ENCODE measurements at places on chromosomes 13 and 19.

DNA sequence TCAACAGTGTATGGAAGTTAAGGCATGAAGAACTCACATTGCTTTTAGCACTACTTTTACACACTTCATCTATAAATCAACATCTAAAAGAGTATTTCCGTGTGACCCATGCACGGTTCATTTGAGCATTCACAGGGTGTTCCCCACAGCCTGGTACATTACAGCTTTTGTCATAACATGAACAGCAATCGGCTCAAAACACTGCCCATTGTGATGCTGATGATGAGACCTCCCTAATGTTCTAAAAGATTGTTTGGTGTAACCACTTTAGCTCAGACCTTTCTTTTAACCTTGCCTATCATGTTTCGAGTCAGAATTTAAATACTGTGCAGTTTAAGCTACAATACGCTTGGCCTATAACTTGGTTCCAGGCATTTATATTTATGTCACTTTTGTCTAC lies 4.1 kb upstream of the KLF5 start:
- no peak for DNase-seq

DNA sequence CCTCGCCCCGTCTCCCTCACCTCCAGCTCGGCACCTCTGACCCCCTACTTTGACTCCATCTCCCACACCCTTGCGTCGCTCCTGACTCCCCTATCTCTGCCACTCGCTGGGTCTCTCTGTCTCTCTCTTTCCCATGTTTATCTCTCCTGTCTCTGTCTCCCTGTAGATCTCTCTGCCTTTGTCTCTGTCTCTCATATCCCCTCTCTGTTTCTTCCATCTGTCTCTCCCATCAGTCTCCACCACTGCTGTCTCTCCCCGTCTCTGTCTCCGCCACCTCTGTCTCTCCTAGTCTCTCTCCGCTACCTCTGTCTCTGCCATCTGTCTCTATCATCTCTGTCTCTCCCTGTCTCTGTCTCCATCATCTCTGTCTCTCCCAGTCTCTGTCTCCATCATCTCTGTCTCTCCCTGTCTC lies 12.4 kb upstream of the BBC3 start:
- no peak for DNase-seq

- DNase-seq: no peak
Observed at GRCh38 chr13:51583469-51583874, 790 bp upstream of the WDFY2 start.

GRCh38 chr13:29969286-29969685 lies 118.9 kb upstream of the UBL3 start:
- DNase-seq: no peak

DNA sequence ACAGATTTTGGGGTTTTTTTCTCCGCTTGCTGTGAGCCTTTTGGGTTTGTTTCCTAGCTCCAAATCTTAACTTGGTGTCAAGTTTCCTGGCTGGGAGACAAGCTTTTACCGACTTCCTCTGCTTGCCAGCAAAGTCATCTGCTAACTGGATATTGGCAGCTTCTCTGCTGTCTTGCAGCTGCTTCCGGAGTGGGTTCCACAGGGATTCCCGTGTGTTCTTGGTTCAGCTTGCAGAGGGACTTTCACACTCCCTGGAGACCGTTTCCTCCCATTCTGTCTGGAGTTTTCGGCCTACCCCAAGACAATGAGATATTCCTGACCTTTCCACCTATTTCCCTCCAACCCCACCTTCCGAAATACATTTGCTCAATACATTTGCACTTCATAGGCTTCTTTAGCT lies 2.2 kb upstream of the COLGALT1 start:
- DNase-seq: no peak

DNA sequence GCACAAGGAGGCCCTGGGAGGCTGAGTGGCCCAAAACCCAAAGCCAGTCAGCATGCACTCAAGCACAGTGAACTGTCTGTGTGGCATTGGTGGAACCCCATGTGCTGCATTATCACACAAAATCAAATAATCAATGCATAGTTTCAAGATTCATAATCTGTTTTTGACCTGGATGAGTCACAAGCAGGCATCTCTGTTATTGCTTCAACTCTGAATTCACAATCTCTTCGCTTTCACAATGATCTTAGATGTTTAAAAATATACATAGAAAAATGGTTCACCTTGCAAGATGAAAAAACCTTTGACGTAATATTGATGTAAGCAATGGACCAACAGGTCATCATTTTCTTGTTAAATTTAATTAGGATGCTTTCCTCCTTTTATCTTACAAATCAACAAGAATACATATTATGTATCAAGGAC lies 455.4 kb downstream of the IRS2 start:
- DNase-seq: no peak

DNA sequence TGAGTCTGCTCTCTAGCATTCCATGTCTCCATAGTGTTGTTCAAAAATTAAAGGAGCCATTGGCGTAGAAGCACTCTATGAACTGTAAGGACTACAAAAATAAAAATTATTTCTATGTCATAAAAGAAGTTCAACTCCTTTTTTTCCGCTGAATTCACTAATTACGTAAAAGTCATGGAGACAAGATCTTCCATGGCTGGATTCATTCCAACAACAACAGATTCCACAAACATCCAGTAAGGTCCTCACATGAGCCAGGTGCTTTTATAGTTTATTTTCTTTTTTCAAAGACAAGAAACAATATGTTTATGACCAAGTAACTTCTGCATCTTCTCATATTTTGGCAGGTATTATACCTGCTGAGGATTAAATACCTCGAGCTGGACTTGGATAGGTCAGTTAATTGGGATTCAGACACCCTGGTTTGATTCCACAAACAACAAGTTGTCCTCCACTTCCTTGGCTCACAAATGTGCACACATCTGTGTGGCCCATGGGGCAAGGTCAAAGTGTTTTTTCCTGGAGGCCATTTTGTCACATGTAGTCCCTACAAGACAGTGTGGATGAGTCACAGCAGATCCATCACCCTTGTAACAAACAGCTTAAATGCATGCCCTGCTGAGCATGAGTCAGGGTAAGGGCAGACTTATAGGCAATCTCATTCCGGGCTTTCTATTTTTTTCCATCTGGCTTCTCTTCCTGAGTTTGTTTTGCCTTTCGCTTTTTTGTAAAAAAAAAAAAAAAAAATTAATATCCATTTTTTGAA lies 475.6 kb downstream of the COG6 start:
- no peak for DNase-seq

DNA sequence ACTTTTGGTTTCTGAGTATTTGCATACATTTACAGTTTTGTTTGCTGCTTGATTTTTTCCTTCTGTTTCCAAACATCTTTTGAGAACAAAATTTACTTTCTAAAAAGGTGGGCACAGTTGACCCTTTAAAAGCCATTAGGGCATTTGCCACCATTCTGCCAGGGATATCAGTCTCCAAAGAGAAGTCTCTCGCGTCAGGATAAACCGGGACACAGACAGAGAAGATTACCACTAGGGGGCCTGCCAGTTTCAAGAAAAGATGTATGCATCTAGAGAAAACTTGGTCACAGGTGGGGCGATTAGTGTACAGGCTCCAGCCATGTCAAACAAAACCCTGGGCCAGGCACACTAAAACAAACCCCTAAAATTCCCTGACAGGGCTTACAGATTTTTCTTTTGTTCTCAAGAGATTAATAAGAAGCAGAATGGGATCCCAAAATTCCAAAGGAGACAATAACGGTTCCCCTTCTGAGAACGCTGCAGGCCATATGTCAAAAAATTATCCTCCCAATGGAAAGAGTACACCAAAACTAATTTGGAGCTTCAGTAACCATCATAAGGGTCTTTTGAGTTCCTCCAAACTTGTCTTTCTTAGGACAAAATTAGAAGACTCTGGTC lies 10.7 kb upstream of the PABPC3 start:
- no peak for DNase-seq

DNA sequence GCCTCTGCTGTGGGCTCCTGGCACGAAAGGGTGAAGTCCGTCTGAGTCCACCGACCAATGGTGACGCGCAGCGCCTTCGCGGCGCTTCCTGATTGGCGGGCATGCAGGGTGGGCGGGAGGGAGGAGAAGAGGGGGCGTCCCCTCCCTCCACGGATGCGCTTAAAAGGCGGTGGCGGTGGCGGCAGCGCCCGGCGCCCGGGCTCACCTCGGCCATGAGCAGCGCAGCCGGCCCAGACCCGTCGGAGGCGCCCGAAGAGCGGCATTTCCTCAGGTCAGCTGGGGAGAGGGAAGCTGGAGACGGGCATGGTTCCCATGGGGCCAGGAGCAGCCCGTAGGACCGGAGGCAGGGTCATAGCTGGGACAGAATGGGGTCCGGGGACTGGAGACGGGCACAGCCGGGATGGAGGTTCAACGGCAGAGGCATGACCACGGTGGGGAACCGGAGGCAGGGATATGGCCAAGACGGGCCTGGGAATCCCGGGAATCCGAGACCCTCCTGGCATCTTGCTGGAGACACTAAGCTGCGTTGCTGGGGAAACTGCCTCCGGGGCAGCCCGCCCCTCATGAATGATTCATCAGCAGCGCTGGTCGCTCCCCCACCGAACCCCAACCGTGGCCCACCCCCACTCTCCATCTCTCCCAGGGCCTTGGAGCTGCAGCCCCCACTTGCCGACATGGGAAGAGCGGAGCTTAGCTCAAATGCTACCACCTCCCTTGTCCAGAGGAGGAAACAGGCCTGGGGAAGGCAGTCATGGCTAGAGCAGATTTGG lies at the start of gene YJEFN3:
Gene YJEFN3 (plus strand): TSS at position 191 of the 770 bp plus-strand sequence. CDS start 22 bp downstream, at position 213.
- DNase-seq: no peak

DNA sequence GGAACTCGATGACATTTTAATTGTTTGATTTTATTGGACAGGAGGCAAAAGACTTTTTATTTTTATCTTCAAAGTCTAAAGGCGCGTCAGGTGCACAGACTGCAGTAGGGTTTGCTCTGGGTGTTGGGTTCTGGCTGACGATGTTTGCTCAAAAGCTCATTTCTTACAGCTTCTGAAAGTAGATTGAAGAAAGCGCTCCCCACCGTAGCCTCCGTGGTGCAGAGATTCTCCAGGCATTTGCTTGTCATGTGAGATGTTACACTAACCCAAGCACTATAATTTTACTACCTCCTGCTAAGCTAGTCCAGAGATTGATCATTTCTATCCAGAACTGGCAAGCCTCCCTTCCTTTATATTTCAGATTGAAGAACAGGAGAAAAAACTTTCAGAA lies 14.5 kb upstream of the ATP11A start:
- no peak for DNase-seq

DNA sequence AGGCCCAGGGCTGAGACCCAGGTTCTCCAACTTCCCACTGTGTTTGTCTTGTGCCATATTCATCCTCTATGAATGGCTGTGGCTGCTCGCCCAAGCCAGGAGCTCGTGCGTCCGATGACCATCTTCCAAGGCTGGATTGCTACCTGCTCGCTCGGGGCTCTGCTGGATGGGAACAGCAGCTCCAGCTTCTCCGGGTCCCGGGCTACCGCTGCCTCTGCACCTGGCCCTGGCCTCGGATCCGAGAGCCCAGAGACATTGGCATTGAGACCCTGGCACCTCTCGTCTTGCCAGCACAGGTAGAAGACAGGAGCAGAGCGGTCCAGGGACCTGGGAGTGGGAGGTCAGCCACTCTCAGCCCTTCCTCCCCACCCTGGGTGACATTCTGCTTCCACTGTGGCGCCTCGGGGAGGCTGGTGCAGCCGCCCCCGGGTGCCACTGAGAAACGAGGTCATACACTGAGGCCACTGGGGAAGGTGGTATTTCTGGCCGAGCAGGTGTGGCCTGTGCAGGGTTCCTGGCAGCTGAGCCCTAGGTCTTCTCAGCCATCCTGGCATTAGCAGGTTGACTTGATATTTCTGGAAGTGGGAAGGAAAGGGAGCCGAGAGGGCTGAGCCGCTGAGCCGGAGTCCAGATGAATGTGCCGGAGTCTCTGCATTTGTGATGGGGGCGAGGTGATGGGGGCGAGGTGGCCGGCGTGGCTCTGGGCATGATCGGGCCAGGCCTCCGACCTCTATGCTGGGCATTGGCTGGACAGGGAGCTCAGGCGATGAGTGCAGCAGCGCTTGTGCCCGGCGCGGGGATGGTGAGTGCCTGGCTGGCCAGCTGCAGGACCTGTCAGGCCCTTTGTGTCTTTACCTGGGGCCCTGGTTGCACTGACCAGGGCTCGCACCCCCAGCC lies 18.6 kb downstream of the NDUFB7 start:
- DNase-seq: no peak
